ENCODE measurements at places on chromosomes 6 and 20.

- DNase-seq, result no peak
These were observed 17.9 kb upstream of the ZBTB2 start for GRCh38 chr6:151409260-151409659.

GRCh38 chr6:19731282-19731681 is 105.9 kb upstream of the ID4 start:
- no peak for DNase-seq

- no peak for DNase-seq
These were observed 949 bp downstream of the TXLNB start for GRCh38 chr6:139290787-139291311.

DNA sequence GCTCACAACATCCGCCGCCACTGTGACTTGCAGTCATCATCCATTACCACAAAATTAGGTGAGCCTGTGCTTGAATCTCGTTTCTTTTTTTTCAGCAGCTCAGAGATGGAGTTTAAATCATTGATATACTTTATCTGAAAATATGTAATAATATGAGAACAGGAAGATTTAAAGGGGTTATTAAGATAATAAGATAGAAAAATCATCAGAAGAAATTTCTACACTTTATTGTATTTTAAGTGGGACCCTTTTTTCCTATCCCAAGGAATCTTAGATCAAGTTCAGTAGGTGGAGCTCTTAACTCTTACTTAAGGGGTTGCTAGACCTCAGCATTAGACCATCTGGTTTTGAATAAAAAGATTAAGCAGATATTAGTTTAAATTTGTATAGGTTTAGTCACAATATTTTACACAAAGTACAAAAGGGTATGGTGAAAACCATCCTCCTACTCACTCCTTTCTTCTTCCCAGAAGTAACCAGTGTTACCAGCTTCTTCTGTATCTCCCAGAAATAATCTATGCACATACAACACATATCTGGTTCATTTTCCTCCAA is 9.4 kb upstream of the NCOA7 start:
- DNase-seq, result peak; percentile 11

DNA sequence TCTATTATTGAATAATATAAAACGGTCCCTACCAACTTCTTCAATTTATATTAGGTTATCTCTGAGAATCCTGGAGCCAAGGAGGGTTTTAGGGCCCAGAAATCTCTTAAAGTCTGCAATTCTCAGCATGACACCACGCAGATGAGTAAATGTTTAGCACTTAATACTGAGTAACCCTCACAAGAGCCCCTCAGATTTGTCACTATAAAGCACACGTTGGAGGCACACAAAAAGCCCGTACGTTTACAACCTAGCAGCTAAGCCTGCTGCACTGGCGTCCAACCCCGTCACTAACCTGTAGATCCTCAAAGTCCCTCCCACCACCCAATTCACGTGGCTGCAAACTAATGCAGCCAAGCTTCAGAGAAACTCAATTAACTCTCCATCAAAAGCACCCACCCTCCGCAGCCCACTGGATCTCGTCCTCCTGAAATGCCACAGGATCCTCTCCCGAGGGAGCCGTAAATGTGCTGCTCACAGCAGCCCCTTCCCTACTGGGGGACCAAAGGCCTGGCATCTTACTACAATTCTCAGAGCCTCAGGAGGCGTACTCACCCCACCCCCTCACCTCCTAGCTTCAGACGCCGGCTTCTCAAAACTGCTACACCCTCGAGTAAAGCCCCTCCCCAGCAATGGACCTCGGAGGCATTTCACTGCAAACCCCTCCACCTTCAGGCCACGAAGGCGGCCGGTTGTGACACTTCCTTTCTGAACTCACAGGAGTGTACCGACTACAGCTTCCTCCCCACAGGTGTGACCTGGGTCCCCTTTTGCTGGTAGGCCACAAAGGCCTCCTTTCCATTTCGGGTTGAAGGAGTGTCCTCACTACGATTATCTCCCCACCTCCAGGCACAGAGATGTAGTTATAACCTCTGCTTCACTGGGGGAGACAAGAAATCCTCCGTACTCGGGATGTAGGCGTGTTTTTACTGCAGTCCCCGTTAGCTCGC is 909 bp downstream of the CPNE1 start:
- peak; percentile 18 for DNase-seq

DNA sequence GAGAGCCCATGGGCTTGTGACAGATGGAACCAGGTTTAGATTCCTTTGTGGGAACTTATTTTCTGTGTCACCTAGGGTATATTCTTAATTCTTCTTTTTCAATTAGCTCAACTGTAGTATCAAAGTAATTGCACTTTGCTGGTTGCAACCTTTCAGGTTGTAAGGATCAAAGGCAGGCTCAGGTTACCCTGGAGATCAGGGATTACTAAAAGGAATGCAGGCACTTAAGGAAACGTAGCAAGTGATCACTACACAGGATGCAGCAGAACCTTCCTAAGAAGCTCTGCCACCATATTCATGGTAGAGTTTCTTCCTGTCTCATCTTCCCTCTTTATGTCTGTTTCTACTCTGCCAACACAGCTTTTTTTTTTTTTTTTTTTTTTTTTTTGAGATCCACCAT is 133.2 kb upstream of the JAG1 start:
- no peak for DNase-seq

GRCh38 chr6:96575359-96575758 is 12.4 kb downstream of the FHL5 start:
- no peak for DNase-seq

- no peak for DNase-seq
These were observed 57.4 kb upstream of the DACT2 start for GRCh38 chr6:168376811-168377483.

DNA sequence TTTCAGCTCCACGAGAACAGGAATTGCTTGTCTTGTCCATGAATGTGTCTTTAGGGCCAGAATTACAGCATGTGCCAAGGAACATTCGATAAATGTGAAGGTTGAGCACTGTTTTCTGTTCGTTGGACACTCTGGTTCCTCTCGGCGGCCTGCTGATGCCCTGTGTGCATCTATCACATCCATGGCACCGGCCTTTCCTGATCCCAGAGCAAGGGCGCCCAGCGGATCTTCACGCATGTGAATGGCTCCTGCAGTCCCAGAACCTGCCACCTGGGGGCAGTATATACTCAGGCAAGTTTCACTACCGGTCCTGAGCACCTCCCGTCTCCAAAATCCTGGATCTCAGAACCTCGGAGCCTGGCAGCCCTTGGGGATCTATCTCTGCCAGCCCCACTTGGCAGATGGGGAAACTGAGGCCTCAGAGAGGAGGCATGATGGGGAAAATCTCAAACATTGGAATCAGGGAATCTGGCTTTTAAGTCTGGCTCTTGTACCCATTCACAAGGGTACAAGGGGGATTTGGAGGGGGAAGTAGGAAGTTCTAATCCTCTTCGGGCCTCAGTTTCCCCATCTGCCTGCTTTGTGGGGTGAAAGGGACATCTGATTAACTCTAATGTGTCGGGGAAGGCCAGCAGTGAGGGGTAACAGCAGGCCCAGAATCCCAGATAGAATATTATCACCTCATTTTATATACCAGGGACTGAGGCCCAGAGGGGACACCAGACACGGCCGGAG is 4.3 kb upstream of the CEBPB start:
- peak; percentile 73 for DNase-seq

GRCh38 chr6:100281471-100281901 is 183.2 kb downstream of the SIM1 start:
- DNase-seq, result no peak

- DNase-seq, result no peak
These were observed 46.0 kb downstream of the SERAC1 start for GRCh38 chr6:158122048-158122447.

DNA sequence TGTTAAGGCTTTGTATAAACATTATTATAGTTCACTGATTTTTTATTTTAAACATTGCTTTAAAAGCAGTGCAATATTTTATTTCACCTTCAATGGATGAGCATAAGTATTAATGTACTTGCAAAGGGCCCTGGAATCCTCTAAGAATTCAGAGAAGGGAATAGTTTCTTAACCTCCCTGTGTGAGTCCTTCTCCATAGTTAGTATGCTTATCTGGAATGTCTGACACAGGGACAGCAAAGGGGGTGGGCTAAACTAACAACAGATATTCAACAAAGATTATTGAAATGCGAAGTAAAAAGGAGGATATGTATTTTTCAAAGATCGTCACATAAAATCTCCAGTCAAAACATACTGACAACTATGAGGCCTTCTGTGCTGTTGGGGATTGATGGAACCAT is 300.4 kb downstream of the CENPW start:
- DNase-seq, result no peak

GRCh38 chr20:51345601-51346101 is 196.9 kb downstream of the NFATC2 start:
- no peak for DNase-seq

- DNase-seq, result no peak
These were observed 59.6 kb upstream of the EMILIN3 start for GRCh38 chr20:41426086-41426830.

- DNase-seq, result no peak
These were observed 36.1 kb downstream of the NTSR1 start for GRCh38 chr20:62744741-62745191.

DNA sequence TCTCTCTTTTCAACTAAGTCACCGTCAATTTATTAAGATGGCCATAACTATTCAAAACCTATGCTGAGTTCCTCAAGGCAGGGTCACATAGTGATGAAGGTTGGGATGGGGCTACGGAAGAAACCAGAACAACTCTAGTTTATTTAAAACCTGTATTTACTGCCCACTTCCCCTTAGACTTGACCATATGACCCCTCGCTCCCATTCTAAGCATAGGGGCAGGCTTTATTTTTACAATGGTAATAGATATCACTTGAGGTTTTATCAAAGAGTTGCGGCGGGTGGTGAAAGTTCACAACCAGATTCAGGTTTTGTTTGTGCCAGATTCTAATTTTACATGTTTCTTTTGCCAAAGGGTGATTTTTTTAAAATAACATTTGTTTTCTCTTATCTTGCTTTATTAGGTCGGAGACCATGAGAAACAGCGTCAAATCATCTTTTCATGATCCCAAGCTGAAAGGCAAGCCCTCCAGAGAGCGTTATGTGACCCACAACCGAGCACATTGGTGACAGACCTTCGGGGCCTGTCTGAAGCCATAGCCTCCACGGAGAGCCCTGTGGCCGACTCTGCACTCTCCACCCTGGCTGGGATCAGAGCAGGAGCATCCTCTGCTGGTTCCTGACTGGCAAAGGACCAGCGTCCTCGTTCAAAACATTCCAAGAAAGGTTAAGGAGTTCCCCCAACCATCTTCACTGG is 5.5 kb downstream of the EDN1 start:
- no peak for DNase-seq

DNA sequence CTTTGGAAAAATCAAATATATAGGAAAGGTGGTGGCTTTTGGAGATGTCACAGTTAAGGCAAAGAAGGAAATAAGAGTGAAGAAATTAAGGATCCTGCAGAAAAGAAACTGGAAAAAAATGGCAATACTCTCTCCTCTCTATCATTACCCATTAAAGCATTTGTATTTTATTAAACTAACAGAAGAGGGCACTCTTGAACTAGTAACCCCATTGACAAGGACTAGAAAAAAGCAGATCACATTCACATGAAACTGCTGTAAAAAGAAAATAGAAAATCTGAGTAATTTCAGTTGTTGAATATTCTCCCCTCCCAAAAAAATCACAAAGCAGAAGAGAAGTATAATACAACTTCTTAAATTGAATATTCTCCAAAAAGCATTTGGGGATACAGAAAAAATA is 104.1 kb upstream of the SLC35B3 start:
- DNase-seq, result no peak

GRCh38 chr20:5090191-5090590 is 29.6 kb downstream of the PCNA start:
- DNase-seq, result no peak

GRCh38 chr6:89071036-89071435 is 9.5 kb upstream of the PNRC1 start:
- no peak for DNase-seq

DNA sequence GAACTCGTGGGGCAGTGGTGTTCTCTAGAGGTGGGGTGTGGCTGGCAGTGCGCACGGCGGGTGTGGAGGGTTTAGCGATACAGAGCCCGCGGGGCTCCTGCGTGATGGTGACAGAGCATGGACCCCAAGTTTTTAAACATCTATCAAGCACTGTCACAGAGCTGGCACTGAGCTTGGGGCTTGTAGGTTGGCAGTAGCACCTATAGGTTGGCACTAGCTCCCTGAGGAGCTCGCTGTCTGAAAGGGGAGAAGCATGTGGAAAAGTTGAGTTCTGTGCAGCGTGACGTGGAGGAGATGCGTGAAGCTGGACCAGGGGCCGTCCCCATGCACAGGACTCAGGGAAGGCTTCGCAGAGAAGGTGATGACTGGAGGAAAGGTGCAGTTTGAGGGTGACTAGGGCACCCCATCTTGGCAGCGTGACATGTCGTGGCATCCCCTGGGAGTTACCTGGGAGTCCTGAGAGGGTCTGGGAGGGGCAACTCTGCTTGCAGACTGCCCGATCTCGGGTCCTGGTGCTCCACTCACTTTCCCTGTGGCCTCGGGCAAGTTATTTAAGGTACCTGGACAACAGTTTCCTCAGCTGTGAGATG is 122.0 kb downstream of the CDH4 start:
- no peak for DNase-seq

DNA sequence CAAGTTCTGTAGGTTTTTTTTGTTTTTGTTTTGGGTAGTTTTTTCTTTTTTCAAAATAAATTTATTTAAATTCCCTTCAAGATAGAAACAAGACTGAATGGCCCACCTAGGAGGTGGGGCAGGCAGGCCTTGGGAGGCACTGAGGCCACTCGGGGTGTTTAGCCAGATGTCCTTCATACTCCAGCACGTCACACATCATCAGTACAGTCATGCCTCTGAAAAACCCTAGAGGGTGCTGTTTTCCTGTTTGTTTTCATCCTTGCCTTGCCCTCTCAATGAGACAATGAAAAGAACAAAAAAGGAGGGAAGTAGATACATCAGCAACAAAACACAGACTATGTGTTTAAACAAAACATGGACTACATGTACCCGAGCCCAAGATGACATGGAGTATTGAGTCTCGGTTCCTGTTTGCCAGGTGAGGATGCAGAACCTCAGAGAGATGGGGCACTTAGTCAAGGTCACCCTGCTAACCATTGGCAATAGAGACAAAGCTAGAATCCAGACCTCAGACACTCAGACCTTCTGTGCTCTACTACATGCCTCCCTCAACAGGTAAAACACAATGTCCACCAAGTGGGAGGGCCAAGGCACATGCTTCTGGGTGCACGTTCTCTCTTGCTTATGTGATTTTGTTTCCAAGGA is 26.8 kb upstream of the CLIC5 start:
- DNase-seq, result no peak

GRCh38 chr6:73585566-73586415 is 65.0 kb upstream of the EEF1A1 start:
- DNase-seq, result no peak

- DNase-seq, result no peak
These were observed 7.3 kb upstream of the ARHGAP18 start for GRCh38 chr6:129717277-129717676.

All from stimulated activated CD4-positive, alpha-beta T cell treated with anti-CD3 and anti-CD28 coated beads, Interleukin-1b, Interleukin-23, amount 100 ng/mL, for 1 hour (primary cell).